ENCODE measurements at places on chromosomes 4 and X.

GRCh38 chr4:171742436-171742835 is 70.8 kb upstream of the GALNTL6 start:
- no peak for DNase-seq

- DNase-seq = no peak
These were observed 11.9 kb downstream of the HSD17B13 start for GRCh38 chr4:87310691-87311335.

DNA sequence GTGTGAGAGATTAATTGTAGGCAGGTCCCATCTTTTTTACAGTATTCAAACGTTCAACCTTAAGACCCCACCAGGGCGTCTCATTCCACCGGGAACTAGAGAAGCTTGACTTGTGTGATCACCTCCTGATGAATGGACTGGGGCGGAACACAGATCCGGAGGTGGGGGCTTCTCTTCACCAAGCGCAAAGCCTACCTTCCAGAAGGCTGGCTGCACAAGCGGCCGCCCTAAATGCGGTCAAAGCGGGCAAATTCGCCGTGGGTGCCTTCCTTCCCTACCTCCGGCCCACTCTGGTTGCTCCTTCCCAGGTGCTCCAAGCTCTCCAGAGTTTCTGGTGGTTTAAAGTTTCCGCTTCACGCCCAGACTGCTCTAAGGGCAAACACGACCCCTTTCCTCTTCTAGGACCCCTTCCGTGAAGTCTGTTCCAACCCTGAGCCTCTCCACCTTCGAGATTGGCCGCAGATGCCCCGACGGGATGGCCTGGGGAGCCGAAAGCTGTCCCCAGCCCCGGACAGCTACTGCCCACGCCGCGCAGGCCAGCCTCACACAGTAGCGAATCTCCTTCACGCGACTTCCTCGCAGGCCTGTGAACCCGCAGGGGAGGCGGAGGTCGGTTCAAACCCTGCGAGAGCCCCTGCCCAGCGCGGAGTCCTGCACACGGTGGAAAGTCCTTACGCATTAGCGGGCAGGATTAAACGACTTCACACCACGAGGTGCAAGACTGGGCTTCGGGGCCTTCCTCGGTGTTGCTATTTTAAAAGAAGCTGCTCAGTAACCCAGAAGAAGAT is 1.6 kb upstream of the WWC2 start:
- DNase-seq = peak; percentile 8

GRCh38 chr4:118834960-118835569 is 861 bp downstream of the SEC24D start:
- DNase-seq = peak; percentile 32

DNA sequence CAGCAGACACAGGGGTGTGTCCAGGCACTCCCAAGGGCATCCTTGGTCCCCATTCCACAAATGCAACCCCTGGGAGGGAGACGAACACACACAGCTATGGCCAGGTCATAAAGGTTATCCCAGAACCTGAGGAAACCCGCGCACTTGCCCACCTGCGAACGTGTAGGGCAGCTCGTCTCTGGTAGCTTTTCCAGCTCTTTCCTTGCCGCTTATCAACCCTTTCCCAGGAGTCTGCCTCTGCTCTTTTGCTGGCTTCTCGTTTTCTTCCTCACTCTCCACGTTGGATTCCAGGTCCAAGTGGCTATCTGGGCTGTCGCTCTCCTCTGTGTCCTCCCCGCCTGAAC is 13.5 kb downstream of the NOP14 start:
- no peak for DNase-seq

- no peak for DNase-seq
These were observed 282.2 kb upstream of the KLF3 start for GRCh38 chr4:38381788-38382187.

- DNase-seq = no peak
These were observed at the start of gene HEPH for GRCh38 chrX:66163849-66164411. TSS of gene HEPH (plus strand) at chrX:66164247. CDS start at chrX:66170571, 6,324 bp downstream.

DNA sequence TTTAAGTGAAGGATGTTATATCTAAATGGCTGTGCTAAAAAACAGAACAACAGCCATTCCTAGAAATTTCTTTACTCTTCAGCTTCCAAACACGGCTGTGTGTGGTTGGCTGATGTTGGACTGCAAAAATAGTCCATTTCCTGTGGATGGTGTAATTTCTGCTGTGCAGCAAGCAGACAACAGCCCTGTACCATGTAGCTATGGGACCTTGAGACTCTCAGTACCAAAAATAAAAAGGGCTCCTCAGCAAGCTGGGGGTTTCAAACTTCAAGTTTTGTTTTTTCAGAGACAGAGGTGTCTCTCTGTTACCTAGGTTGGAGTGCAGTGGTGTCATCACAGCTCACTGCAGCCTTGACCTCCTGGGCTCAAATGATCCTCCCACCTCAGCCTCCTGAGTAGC is 18.1 kb downstream of the CD40LG start:
- no peak for DNase-seq

GRCh38 chr4:171667906-171668305 is 145.3 kb upstream of the GALNTL6 start:
- DNase-seq = no peak

GRCh38 chr4:142092941-142093340 is 456.6 kb downstream of the IL15 start:
- DNase-seq = no peak

- no peak for DNase-seq
These were observed 3.3 kb upstream of the TKTL2 start for GRCh38 chr4:163476761-163477438.

- no peak for DNase-seq
These were observed 792.2 kb downstream of the ADGRL3 start for GRCh38 chr4:61992351-61992750.

GRCh38 chr4:118373614-118374255 is 20.9 kb upstream of the PRSS12 start:
- DNase-seq = no peak

DNA sequence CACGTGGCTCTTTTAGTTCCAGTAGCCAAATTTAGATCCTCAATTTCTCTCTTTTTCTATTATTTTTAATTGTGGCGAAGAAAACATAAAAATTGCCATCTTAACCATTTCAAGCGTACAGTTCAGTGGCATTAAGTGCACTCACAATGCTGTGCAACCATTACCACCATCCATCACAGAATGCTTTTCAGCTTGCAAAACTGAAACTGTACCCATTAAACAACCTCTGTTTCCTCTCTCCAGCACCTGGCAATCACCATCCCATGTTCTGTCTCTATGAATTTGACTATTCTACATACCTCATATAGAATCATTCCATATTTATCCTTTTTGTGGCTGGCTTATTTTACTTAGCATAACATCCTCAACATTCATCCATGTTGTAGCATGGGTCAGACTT is 74.9 kb downstream of the METTL14 start:
- DNase-seq = no peak

DNA sequence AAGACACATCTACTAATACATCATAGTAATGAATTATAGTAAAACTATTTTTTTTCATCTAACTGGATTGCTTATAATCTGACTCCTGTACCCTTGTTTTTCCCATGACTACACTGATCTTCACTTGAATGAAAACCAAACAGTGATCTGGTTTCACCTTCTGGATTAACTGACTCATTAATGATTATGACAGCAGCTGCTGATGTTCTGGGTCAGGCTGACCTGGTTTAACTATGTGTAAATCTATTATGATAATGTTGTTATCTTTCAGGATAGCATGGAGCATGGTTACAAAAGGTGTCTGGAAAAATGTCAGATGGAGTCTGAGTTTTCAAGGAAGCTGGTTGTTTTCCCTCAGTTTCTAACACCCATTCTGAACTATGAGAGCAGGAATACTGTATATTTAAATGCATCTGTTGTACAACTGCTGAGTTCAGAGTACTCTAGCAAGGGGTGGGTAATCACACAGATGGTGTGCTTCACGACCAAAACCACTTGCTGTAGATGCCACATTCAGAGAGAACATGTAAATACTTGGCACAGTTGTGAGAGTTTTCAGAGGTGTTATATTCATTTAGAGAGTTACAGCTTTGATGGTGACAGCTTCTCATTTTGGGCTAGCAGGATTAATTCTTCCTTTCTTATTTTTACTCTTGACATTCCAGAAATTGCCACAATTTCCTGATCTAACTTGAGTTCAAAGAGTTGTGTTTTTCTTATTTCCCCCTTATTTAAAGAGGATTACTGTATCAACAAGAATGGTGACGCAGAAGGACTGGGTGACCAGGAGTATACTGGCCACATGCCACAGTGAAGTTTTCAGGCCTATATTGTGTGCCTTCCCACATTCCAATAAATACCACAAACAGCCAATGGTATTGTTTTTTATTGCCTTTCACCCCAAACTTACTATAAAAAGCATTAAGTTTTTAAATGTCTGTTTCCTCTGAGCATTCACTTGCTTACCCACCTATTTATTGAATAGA is 249.7 kb upstream of the TET2 start:
- peak; percentile 27 for DNase-seq

GRCh38 chr4:73021634-73022033 is 47.9 kb downstream of the COX18 start:
- DNase-seq = no peak

DNA sequence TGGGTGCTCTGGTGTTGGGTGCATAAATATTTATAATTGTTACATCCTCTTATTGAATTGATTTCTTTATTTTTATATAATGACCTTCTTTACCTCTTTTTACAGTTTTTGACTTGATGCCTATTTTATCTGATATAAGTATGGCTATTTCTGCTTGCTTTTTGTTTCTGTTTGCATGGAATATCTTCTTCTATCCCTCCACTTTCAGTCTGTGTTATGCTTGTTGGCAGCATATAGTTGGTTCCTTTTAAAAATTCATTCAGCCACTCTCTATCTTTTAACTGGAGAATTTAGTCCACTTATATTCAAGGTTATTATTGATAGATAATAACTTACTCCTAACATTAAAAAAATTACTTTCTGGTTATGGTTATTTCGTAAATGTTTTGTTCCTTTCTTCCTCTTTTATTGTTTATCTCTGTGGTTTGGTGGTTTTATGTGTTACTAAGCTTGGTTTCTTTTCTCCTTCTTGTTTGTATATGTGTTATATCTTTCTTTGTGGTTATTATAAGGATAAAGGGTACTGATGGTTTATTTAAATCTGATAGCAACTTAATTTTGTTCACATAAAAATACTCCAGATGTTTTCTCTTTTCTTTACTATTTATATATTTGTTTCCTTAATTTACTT is 69.5 kb downstream of the IL15 start:
- no peak for DNase-seq

- no peak for DNase-seq
These were observed 158.6 kb downstream of the STK32B start for GRCh38 chr4:5209862-5210261.

DNA sequence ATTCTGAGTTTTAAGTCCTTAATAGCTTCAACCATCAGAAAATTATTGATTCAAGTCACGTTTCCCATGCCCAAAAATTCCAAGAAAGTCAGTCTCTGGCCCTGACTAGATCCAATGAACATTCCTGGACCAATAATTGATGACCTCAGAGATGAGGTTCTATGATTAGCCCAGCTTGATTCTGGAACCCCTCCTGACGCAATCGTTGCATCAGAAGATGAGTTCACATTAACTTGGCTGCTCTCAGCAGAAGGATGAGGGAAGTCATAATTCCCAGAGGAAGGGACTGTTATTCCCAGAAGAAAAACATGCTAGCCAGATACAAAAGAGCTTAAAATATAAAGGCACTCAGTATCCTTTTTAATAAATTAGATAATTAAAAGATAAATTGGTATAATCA is 34.3 kb upstream of the CPEB2 start:
- DNase-seq = no peak

- no peak for DNase-seq
These were observed 30.6 kb upstream of the KIAA1210 start for GRCh38 chrX:119158226-119158625.

DNA sequence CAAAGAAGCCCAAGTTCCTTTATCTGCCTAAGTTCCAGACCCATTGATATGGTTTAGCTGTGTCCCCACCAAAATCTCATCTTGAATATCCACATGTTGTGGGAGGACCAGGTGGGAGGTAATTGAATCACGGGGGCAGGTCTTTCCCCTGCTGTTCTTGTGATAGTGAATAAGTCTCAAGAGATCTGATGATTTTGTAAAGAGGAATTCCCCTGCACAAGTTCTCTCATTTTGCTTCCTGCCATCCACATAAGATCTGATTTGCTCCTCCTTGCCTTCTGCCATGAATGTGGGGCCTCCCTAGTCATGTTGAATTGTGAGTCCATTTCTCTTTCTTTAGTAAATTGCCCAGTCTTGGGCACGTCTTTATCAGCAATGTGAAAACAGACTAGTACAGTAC is 860.2 kb downstream of the FSTL5 start:
- no peak for DNase-seq

DNA sequence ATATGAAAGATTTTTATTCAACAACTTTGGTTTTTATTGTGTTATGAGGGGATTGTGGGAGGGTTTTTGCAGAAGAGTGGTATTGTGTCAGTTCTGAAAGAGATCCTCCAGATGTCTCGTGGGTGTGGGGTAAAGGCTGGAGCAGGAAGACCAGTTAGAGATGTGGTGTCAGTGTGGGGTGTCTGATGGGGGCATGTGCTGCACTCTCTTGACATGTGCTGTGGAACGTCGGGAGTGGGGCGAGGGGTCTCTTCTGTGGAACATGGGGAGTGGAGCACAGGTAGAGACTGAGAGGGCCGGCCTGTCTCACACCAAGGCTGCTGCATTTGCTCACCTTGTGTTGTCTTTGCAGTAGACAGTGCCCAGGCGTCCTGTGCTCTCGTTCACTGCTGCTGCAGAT is 37.6 kb downstream of the FAM193A start:
- DNase-seq = no peak

DNA sequence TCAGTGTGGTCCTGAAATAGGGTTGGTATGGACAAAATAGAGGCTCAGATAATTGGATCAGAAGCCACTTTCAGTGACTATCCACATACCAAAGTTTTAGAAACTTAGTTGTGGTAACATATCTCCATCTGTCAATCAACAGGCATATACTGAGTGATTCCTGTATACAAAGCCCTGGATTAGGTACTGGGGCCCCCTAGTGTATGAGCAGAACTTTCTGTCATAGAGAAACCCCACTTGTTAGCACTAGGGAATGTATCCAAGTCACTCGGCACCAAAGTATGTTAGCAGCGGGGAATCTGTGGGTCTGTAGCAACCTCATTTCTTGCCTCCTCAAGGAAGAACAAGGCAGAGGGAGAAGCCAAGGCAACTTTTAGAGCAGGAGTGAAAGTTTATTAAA is 50.7 kb downstream of the MAP7D3 start:
- DNase-seq = no peak

DNA sequence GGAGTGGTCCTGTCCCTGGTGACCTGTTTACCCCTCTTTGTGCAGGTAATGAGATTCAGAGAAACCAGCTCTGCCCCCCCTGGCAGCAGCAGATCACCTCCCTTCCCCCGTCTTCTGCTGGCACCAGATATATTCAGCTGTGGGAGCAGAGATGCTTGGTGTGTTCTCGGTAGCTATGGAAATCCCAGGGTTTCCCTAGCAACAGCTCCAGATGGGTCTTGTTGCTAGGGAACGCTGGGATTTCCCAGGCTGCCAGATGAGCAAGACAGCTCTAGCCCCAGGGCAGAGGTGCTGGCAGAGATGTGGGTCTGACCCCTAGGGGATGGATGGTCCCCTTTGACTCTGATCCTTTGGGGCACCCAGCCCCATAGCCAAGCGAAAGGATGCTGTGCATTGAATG is 20.2 kb downstream of the CETN2 start:
- no peak for DNase-seq

DNA sequence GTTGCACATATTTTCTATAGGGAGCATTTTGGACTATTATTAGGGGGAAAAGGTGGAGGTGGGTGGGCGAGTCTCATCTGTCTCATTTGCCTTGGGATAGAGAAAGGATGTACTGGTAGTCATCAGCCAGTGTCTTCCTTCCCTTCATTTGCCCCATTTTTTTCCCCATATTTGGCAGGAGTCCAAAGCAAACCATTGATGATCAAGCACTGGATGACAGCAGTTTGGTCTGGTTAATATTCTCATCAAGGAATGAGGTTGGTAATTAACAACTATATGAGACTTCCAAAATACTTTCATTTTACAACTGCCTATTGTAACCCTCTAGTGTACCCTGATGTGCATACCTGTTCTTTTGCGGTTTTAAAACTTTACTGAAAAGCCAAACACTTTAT is 22.6 kb upstream of the IGFBP7 start:
- no peak for DNase-seq
